ENCODE measurements at places on chromosomes 3 and 15.

GRCh38 chr15:57079931-57080620, 161.6 kb downstream of the TCF12 start:
- no peak for DNase-seq

- no peak for DNase-seq
Measured at GRCh38 chr3:43953814-43954692, 263.3 kb downstream of the ABHD5 start.

GRCh38 chr15:89586651-89587050, 11.4 kb downstream of the TICRR start:
- DNase-seq = no peak

DNA sequence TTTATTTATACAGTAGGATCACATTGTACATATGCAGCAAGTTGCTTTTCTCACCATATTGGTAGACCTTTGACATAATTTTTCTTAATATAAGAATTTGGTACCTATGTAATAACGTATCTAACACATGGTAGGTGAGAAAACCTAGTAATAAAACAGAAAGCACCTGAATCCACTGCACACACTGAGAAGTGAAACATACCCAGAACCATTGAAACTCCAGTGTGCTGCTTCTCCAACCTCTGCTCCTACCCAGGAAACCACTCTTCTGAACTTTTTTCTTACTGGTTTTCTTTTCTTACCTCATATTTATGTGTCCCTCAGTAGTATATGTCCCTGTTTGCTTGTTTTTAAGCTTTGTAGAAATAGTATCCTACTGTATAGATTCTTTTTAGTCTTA, 293.0 kb downstream of the UBE2E2 start:
- no peak for DNase-seq

GRCh38 chr3:186920301-186920700, 10.0 kb upstream of the ST6GAL1 start:
- DNase-seq = no peak
